Breast epithelium (tissue), 4 donors: ENCODE measurements at places on chromosomes 2 and 18. TPM values are rescaled to one million over a fixed set of nuclear protein-coding genes. Genes with fewer than 3 reads are reported as not detected.

The FRZB gene
- total RNA-seq, result 1.8 TPM

The TMEM182 gene
- total RNA-seq, result 5.3 TPM

The DUSP2 gene
- total RNA-seq, result 12.8 TPM

The SLC19A3 gene
- total RNA-seq, result 29.9 TPM

The TRIM43 gene
- not detected for total RNA-seq

DNA sequence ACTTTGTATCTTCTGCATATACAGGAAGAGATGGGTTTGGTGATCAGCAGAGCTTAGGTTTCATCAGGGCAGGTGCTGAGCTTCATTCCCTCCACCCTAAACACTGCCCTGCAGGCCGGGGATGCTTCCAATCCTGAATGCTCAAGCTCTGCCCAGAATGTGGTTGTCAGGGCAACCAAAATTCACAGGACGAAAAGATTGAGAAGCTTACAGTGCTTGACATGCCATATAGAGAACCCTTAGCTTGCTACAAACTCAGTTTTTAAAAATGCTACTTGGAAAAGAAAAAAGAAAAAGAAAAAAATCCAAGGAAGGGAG lies 65.6 kb downstream of the SH3RF3 start:
- no peak for DNase-seq

GRCh38 chr2:122255924-122256323 lies 500.5 kb downstream of the TSN start:
- no peak for DNase-seq

- no peak for DNase-seq
Observed at GRCh38 chr2:216596236-216596979, 36.8 kb upstream of the IGFBP2 start.

- no peak for DNase-seq
Observed at GRCh38 chr2:123715467-123715982, 309.6 kb upstream of the CNTNAP5 start.

GRCh38 chr2:190136259-190136658 lies 73.7 kb upstream of the MSTN start:
- no peak for DNase-seq

GRCh38 chr2:8021921-8022320 lies 659.9 kb upstream of the ID2 start:
- no peak for DNase-seq

GRCh38 chr2:9739531-9739964 lies 103.7 kb upstream of the TAF1B start:
- no peak for DNase-seq

- peak; percentile 12 for DNase-seq
Observed at GRCh38 chr2:26683583-26683982, 8.9 kb upstream of the KCNK3 start.

DNA sequence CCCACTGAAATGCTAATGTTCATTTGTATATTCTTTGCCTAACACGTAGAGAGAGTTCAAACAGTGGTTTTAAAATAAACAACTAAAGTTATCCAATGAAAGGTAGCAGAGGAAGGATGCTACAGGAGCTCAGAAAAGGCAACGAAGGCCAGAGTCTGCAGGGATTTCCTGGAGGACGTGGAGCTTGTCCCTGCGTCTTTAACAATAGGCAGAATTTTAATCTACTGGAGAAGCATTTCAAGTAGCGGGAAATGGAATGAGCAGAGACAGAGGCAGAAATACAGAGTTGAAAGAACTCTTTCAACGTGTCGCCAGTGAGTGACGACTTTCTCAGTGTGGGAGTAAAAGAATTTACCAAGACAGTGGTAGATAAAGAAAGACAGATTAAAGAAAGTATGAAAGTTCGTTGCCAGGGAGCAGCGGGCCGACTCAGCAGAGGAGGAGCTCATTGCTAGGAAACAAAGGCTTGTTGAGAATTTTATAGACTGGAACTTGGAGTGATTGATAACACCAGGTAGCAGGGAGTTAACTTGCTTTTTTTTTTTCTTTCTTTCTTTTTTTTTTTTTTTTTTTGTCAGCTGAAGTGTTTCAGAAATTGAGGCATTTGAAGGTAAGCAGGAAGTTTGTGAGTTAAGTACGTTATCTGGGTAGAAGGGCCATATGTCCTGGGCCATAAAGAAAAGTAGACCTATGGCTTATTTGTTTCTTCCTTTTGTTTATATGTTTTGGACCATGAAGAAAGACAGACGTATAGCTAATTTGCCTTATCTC lies 625 bp upstream of the NBAS start:
- DNase-seq, result no peak

The PDE1A gene
- total RNA-seq, result 5.6 TPM

DNA sequence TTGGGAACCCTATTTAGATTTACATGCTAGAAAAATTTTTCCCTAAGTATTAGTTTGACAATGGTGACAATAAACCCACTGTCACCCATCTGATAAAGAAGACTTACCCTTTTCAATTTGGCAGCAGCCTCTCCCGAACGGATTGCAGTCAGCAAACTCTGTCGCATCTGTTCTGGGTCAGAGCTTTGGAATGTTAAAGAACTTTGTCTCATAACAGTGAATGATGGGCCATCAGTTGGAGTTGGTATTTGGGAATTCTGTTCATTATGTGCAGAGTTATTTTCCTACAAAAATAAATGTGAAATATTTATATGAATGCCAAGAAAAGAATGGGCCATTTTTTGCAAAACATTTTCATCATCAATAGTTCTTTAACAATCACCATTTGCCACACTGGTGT lies 70.8 kb upstream of the GRB14 start:
- no peak for DNase-seq

DNA sequence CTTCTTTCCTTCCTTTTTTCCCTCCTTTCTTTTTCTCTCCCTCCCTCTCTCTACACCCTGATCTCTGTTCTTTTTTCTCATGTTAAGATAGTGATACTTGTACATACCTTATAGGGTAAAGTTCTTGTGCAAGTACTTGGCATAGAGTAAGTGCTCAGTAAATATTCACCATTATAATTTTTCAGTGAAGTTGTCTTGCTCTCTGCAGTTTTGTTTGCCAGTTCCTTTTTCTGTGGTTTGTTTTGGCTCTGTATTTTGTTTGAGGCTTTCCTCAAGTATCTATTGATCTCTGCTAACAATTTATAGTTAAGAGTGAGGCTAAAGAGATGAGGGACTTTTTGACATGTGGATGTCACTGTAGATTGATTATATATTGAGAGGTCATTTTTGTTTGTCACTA lies 48.0 kb downstream of the MTX2 start:
- no peak for DNase-seq

The IL1B gene
- total RNA-seq, result 8.0 TPM

The CACNB4 gene
- 1.6 TPM for total RNA-seq

DNA sequence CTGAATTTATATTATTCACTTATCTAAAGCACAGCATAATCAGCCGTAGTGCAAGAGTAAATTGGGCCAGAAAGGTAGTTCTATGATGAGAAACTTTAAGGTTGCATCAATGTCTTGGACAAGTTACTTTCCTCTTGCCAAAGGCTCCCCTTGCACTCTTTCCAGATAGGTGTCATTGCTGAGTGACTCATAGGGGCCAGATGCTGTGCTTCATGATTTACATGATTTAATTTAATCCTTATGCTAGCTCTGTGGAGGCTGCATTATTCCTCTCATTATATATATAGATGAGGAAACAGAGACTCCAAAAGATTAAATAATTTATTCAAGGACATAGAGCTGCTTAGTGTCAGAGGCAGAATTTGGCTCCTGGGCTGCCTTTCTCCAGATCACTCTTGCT lies 5.0 kb downstream of the CFAP221 start:
- DNase-seq, result no peak

The PAX3 gene
- total RNA-seq, result 0.29 TPM

DNA sequence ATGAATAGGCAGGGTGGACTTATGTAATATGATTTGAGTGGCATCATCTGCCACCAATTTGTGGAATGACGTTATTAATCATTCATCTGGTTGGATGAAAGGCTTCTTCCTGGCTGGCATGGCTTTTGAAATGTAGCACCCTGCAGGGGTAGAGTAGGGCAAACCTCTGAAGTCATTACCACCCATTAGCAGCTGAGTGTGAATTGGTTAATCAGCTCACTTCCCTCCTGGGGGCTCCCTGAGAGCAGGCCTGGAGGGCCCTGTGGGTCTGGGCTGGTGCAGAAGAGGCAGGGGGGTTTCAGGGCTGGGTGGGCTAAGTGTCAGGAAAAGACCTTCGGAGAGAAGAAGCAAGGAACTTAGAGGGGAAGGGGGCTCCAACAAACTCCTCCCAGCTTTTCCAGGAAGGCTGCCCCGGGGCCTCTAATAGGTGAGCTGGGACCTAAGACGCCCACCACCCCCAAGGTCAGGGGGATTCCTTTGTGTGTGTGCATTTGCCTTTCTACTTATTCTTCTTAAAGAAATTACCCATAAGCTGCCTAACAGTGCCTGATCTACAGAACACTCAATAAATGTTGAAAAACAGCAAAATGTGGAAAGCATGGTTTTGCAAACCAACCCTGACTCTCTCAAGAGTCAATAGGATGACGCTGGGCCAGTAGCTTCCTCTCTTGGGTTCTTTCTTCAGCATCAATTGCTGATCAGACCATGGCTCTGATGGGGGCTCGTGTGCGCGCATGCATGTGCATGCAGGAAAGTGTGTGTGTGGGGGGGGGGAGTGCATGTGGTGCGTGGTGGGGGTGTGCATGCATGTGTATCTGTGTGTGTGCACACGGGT lies 49.7 kb upstream of the ZNF516 start:
- DNase-seq, result no peak

DNA sequence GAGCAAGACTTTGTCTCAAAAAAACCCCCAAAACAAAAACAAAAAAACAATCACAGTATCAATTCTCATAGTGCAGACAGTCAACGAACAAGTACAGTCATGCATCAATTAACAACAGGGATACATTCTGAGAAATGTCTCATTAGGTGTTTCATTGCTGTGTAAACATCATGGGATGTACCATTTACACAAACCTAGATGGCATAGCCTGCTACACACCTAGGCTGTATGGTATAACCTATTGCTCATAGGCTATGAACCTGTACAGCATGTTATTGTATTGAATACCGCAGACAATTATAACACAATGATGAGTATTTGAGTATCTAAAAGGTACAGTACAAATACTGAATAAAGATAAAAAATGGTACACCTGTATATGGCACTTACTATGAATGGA lies 67.8 kb upstream of the LMAN1 start:
- DNase-seq, result no peak

DNA sequence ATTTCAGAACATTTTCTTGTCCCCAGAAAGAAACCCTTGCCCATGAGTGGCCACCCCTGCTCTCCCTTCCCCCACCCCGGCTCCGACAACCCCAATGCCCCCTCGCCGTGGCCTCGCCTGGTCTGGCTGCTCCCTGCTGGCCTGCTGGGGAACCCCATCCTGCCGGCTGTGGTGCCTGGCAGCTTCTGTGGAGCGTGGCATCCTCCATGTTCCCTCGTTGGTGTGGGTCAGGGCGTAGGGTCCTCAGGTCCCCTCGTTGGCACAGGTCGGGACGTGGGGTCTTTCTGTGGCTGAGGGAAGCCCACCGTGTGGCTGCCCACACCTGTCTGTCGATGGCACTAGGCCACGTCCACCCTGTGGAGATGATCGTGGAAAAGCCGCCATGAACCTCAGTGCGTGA lies 61.9 kb downstream of the NFATC1 start:
- DNase-seq, result no peak

DNA sequence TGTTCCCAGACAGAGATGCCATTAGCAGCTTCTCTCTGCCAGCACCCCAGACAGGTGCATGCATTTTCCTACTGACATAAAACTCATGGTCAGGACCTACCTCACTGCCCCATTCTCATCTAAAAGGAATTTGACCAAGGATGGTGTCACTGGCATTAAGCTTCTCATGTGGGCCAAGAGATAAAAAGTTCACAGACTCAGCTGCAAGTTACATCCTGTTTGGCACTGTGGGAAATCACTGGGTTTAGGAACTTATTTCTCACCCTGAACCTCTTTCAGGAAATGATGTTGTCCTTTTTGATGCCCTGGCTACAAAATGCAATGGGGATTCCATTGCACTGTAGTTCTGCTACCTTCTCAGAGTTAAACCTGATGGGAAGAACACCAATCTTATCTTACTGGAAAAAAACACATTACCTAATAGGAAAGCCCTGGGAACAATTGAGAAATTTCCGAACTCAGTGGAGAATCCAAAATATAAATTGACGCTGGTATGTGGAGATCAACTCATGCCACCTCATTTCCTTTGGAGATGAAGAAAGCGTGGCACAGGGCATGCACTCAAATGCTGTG lies 252.1 kb upstream of the COPS8 start:
- DNase-seq, result no peak

DNA sequence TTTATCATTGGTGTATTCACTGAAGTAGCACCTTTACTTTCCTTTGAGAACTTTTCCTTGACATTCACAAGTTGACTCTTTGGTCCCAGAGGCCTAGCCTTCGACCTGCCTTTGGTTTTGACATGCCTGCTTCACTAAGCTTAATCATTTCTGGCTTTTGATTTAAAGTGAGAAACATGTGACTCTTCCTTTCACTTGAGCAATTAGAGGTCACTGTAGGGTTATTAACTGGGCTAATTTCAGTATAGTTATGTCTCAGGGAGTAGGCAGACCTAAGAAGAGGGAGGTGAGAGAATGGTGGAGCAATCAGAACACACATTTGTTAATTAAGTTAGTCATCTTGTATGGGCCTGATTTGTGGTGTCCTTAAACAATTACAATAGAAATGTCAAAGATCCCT lies 1040.7 kb upstream of the SLC39A10 start:
- DNase-seq, result no peak

GRCh38 chr2:1741851-1742250 lies 2.5 kb downstream of the PXDN start:
- DNase-seq, result no peak
